ENCODE measurements at places on chromosomes 4 and X.

- no peak for DNase-seq
These were observed 31.6 kb downstream of the TIGD2 start for GRCh38 chr4:89142691-89143669.

- DNase-seq = no peak
These were observed 230.2 kb downstream of the EVC2 start for GRCh38 chr4:5478169-5478568.

DNA sequence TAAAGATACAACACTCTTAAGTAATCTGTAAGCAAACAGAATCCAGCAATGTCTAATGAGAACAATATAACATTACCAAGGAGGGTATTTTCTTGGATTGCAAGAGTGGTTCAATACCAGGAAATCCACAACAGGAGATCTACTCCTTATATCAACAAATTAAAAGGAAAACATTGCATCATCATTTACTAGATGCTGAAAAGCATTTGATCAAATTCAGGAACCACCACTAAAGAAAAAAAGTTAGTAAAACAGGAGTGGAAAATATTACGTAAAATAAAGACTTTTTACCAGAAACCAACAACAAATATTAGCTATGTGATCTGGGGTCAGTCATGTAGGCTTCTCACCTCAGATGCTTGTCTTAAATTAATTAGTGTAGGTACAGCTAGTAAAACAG lies 66.8 kb upstream of the MAB21L2 start:
- DNase-seq = no peak

DNA sequence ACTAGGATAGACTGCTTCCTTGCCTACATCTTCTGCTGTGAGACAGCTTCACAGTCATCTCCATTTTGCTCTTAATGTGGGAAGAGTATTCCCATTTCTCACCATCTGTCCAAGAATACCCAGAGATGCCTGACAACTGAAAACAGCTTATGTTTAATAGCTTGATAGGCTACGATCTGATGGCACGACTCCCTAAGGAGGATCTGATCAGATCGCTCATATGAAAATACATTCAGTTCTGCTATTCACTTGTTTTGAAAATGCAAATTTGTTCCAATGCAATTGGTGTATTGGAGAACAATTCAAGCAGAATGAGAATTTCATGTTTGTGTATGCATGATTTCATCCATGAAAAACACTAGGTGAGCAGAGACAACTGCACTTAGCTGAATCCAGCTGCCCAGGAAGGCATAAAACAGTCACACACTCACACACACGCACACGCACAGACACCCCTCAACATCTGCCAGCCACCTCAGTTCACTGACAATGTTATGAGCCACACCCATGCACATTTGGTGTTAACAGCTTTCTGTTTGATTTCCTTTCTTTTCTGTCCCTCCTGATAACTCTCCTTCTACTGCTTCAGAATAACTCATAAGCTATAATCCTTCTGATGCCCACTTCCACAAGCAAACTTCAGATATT lies 29.6 kb downstream of the TRIML1 start:
- DNase-seq = no peak

DNA sequence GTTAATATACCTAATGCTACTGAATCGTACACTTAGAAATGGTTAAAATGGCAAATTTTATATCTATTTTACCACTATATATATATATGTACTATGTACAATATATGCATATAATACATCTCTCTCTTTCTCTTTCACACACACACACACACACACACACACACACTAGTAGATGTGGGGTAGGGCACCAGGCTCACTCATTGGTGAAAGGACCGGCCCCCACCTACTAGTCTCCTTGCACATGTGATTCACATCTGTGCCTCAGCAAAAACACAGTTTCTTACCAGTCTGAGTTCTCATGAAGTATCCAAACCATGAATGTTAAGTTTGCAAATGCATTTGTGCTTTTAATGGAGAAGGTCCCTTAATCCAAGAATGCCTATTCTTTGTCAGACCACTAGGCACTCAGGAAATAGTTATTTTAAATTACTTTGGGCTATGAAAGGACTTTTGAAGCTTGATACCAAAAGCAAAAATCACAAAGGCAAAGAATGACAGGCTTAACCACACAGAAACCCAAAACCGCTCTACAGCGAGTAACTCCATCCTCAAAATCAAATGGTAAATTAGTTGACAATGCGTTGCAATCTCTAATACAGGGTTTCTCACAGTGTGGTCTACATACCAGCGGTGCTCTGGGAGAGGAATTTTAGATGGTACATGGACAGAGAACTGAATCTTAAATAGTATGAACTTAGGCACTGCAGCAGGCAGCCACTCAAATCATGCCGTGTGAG lies 5.8 kb downstream of the TSC22D3 start:
- DNase-seq = no peak

GRCh38 chrX:78237127-78237526 lies 90.3 kb downstream of the CYSLTR1 start:
- DNase-seq = no peak

DNA sequence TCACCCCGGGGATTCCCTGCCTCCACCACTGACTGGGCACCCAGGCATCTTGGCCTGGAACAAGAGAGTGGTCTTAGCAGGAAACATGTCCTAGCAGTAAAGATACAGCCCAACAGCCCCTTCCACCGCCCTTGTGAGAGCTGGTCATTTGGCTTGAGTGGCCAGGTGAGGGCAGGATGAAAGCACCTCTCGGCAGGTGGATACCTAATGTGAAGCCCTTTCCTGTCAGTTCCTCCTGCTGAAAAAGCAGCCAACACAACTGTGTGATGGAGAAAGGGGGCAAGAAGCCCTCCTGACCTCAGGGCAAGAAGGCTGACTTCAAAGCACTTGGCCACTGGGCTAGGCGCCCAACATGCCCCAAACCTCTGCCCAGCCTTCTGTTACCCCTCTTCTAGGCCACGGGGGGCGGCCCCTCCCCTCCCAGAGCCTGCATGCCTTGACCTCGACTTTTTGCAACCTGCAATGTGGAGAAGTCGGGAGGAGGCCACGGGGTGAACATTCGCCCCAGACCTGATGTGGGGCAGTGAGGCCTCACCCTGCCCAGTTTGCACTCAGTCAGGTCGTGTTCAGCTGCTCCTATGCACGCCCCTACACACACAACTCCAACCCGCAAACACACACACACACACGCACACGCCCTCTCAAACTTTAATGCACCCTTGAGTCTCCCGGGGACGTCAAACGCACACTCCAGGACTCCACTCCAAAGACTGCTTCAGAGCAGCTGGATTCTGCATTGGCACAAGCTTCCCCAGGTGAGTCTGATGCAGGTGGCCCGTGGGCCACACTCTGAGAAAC lies 1.1 kb downstream of the LGI2 start:
- DNase-seq = no peak

- DNase-seq = no peak
These were observed 190.9 kb upstream of the PACRGL start for GRCh38 chr4:20509315-20509714.
